Inflammatory macrophage treated with lipopolysaccharide for 4 hours (primary cell): ENCODE measurements at places on chromosomes 5 and 9.

GRCh38 chr5:144832416-144832815 lies 661.7 kb downstream of the KCTD16 start:
- no peak for DNase-seq

DNA sequence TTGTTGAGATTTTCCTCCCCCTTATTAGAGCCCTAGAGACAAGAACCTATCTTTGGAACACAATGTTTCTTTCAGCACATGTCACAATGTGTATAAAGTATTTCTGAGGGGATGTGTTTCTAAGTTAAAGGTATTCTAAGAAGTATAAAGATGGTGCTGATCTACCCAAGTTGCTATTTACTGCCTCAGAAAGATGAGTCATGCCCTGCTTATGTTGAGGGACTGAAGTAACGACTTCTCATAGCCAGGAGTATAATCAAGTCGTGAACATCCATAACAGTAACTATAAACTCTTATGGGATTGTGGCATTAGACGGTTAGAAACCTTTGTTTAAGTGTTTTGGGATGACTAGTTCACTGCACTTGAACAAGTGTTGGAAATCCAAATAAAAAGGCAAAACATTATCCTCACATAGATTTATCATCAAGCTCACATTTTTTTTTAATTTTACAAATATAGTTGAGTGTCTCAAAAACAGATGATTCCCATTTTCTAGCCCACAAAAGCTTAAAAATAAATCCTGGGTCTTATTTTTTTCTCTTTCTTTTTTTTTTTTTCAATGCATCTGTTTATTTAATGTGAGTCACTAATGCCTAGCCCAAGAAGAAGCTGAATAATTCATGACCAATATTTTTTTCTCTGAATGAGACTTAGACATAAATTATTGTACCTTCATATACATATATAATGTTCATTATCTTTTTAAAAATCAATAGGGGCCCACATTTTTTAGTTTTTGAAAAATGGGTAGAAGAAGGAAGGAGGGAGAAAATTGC lies 12.2 kb upstream of the TMEM252 start:
- no peak for DNase-seq

GRCh38 chr9:32926911-32927310 lies 74.5 kb downstream of the APTX start:
- DNase-seq, result peak; percentile 43

DNA sequence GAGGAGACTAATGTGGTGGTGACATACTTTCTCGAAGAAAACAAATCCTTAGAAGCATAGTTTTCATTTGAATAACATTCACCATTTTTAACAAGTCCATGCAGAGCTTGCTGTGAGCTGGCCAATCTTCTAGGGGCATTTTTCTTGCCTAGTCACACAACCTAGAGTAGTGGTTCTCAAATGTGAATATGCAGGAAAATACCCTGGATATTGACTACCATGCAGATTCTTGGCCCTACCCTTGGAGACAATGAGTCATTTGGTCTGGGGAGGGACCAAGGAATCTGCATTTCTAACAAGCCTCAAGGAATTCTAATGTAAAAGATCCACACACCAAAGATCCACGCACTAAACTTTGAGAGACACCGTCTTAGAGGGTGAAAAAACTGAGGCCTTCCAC lies 23.5 kb downstream of the GDNF start:
- no peak for DNase-seq

GRCh38 chr5:74316064-74316603 lies 324.4 kb downstream of the ENC1 start:
- peak; percentile 90 for DNase-seq

DNA sequence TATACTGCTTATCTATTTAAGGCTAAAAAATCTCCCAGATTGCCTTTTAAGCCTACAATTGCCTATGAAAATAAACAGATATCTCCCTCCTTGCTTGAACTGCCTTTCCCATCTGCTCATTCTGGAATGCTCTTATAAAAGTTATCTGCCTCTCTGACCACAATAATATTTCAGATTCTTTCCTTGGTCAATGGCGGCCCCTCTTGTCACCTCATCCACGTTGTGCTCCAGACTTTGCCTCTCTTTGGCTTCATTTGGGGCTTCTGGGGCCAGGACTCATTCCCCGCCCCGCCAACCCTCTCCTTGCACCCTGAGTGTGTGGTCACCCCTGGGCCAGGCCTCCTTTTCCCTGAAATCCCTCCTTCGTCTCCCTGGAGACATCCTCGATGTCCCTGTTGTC lies 110.0 kb upstream of the RPS23 start:
- no peak for DNase-seq

DNA sequence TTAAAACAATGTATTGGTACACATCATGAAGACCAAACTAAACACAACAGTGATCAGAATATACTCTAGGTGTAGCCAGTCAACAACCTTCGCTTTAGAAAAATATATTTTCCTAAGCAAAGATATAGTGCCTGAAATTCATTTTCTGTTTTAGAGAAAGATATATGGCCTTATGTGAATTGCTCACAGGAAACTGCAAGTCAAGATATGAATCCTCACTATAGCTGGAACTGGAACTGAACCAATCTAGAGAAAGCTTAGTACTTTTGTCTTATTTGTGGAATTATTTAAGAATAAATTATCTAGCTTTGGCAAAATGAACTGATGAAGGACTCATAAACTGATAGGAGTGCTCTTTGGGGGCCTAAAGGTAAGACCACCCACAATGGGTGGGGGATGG lies 27.3 kb downstream of the GZMK start:
- DNase-seq, result no peak

DNA sequence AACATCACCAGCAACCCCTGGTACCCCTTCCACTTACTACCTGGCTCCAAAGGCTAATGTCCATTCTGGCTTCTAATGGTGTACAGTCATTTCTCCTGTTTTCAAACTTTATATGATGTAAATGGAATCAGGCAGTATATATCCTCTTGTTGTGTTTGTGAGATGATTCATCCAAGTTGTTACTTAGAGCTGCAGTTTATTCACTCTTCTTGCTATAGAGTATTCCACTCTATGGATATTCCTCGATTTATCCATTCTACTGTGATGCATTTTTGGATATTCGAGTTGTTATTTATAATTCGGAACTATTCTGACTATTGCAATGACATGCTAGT lies 32.4 kb downstream of the IRF1 start:
- no peak for DNase-seq

GRCh38 chr5:96870094-96871026 lies 5.9 kb upstream of the ERAP2 start:
- no peak for DNase-seq

GRCh38 chr5:106545325-106545724 lies 1125.4 kb downstream of the EFNA5 start:
- DNase-seq, result no peak

DNA sequence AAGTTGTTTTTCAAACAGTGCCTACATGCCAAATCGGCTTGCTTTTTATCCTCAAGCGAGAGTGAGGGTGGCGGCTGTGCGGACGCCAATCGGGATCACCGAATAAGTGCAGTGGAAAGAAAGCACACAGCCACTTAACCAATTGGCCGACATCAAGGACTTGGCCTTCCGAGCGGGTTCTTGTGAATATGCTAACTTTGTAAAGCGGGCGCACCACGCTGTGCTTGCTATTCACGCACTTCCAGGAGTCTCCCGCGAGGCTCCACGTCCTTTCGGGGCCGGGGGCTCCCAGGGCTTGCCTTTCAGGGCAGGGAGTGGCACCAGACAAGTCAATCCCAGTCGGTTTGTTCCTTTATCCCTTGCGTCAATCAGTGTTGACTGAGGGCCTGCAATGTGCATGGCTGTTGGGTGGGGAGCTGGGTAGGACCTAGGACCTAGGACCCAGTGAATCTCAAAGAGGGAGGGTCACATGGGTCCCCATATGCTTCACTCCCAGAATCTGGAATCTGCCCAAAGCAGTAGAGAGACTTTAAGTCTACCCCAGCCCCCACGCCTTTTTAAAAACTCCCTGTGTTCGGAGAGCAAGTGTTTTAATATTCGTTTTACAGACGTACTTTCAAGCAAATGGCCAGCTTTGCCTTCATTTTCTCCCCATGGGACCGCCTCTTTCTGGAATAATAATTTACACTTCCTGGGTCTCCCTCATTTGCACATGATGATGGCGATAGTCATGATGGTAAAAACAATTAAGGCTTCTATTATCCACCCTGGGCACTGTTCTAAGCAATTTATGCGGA lies 2.0 kb upstream of the GCNT4 start:
- DNase-seq, result no peak

DNA sequence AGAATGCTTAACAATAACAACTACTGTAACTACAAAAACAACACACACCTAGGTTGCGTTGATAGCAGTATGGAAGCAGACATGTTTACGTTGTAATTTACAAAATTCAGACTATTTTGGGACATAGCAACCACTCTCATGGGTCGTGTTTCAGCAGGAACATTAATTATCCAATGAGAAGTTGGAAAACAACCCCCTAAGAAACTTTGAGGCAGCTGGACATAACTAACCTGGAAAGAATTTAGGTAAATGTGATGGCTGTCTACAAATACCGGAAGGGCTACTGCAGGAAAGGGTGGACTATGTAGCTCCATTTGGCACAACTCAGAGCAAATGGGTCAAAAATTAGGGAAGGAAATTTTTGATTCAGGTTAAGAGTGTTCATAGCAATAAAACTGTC lies 409.3 kb downstream of the ADGRV1 start:
- DNase-seq, result no peak
